ENCODE measurements at places on chromosomes 6 and 20.
A peak's percentile ranks its signal among the peaks of the same experiment; 100 is the strongest.

- peak; percentile 18 for DNase-seq
These were observed 81.3 kb upstream of the NAA20 start for GRCh38 chr20:19935842-19936241.

- no peak for DNase-seq
These were observed 18.1 kb downstream of the CST9 start for GRCh38 chr20:23587631-23588030.

- no peak for DNase-seq
These were observed 100.9 kb upstream of the PRDM1 start for GRCh38 chr6:105985098-105985815.

GRCh38 chr20:18831830-18832499 is 18.4 kb downstream of the SCP2D1 start:
- DNase-seq = no peak

- DNase-seq = no peak
These were observed 40.6 kb downstream of the LYRM2 start for GRCh38 chr6:89597988-89598387.

GRCh38 chr6:157881342-157881741 is 58.3 kb downstream of the SNX9 start:
- no peak for DNase-seq

DNA sequence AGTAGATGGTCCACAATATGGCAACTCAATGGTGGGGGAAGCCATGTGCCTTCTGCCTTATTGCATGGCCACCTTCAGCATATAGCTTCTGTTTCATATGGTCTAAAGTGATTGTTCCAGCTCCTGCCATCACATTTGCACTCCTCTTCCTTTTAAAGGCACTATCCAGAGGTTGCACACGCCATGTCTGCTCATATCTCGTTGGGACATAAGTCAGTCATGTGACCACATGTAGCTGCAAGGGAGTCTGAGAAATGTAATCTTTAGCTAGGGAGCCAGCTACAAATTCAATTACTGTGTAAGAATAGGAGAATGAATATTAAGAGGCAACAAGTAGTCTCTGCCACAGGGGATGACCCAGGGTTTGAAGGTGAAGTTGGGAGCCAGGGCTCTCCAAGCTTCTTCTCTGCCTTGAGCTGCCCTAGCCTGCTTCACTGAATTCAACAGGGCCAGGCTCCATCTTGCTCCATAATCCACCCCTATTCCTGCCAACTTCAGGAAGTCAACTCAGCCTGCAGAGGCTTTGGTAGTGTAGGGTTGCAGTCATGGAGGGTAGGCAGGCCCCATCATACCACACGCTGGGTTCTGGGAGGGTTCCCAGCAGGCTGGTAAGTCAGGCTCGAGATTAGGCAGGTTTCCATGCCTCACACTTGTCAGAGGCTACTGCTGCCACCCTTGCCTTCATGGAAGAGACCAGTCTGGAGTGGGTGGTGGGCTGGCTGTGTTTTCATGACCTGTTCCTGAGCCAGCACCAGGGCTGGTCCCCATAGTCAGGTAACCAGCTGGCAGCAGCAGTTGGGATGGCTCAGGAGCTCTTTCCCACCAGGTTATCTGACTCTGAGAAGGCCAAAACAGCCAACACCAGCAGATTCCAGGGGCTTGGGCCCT is 56.7 kb upstream of the SAYSD1 start:
- DNase-seq = no peak

DNA sequence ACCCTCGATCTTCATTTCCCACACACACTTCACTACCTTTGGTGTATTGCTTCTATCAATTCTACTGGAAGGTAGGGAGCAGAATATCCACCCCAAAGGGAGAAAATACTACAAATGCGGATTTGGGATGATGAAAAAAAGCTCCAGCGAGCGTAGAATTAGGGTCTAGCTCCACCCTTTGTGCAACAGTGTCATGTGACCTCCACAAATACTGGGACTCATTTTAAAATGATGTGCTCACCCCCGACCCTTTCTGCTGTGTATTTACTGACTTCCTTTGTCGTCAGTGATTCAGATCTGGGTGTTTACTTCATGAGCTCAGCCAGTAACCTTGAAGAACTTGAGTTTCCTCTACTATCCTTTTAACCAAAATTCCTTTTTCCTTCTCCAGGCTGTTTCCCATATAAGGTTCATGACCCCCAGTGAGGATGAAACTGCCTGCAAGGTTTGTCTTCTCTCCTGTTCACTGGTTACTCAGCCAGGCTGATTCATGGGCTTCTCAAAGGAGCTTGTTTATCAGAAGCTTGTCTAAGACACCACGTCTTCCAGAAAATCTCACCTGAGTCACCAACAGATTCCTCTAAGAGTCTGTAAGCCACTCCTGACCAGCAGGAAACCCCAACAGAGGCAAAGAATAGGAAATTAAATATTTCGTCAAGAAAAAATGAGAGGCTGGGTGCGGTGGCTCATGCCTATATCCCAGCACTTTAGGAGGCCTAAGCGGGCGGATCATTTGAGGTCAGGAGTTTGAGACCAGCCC is 39.6 kb upstream of the PAX1 start:
- DNase-seq = no peak

DNA sequence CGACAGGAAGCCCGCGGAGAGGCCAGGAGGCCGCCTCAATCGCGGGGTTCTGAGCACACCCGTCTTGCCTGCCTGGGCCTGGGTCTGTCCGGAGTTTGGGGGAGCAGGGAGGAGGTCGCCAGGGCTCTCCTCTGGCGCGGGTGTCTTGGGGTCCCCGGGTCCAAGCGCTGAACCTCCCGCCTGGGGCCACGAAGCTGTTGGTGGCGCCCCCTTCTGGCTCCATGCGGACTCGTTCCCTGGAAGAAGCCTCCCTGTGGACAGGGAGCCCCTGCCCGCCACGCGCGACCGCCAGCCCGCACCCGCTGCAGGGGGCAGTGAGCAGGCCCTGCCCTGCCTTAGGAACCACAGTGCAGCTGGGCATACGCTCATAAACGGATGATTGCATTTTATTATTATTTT is 44.7 kb downstream of the MCUR1 start:
- no peak for DNase-seq

- peak; percentile 48 for DNase-seq
These were observed 60.2 kb downstream of the GCLC start for GRCh38 chr6:53484476-53485280.

GRCh38 chr6:13763740-13764381 is 50.5 kb downstream of the MCUR1 start:
- no peak for DNase-seq

DNA sequence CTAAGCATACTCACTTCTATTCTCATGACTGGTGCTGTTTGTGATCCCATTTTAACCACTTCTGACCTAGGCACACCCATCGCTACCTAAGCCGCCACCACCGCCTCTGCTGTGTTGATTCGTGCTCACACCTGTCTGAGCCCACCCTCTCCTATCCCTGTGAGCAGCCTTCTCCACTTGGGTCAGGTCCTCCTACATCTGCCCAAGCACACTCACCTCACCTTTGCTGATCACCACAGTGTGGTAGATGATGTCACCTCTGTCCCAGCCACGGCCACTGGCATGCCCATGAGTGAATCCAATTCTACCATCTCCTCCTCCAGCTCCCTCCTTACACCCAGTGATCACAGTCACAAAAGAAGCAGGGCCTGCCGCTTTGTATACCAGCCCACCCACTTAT is 20.8 kb downstream of the MUC22 start:
- no peak for DNase-seq

DNA sequence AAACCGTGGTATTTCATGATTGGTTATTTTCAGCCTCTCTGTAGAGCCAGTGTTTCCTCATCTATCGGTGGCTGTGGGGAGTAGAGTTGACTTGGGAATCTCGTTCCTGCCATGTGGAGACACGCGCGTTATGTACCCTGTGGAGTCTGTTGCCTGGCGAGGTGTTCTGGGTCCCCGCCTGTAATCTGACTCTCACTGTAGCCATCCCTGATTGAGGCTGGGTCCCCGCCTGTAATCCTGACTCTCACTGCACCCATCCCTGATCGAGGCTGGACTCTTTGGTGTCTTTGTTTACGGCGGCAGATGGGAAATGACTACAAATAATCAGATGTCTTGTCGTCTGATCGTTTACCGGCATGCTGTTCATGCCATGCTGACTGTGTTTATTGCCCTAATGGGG is 153.9 kb downstream of the DTNBP1 start:
- no peak for DNase-seq

GRCh38 chr6:157670466-157671186 is 152.4 kb upstream of the SNX9 start:
- no peak for DNase-seq

- DNase-seq = peak; percentile 35
These were observed 119.9 kb downstream of the RNF144B start for GRCh38 chr6:18507018-18507415.

DNA sequence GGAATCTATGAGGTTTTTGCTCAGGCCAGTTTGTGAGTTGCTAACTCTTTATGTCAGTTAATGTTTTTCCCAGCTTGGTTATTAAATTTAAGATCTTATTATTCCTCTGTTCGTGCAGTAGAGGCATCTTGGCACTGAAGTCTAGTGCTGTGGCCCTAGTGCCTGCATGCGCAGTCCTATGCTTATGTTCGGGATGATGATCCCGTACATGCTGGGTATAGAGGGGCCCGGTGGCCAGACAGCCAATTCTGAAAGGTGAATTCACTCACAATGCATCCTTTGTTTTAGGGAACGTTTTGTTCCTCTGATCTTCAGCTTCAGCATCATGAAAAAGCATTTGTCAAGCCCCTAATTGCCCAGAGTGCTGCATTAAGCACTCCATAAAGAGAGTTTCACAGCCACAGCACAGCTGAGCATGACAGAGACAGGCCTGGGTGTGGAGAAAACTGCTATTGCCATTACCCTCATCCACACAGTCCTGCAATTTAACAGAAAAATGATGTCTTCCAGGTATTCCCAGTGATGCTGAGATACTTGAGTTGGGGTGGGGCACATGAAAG is 39.8 kb upstream of the BACH2 start:
- DNase-seq = no peak

DNA sequence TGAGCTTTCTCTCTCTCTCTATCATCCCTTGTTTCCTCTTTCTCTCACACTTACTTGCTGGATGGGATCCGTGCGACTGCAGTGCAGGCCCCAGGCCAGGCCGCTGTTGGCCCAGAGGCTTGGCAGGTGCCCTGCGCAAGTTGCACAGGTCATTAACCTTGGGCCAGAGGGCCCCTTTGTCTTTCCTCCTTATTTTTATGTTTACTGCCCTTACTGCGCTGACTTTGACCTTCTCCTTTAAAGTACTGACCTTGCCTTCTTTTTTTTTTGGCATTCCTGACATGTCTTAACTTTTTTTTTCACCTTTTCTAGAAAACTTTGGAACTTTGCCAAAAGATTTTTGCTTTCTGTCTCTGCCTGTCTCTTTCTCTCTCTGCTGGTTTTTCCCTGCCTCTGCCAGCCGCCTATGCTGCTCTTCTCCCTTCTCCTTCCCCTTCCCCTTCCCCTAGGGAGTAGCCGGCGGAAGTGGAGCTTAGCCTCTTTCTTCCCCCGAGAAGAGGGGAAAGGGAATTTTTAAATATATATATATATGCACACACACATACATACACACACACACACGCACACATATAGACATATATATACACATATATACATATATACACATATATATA is 59.6 kb upstream of the CDH4 start:
- peak; percentile 45 for DNase-seq

DNA sequence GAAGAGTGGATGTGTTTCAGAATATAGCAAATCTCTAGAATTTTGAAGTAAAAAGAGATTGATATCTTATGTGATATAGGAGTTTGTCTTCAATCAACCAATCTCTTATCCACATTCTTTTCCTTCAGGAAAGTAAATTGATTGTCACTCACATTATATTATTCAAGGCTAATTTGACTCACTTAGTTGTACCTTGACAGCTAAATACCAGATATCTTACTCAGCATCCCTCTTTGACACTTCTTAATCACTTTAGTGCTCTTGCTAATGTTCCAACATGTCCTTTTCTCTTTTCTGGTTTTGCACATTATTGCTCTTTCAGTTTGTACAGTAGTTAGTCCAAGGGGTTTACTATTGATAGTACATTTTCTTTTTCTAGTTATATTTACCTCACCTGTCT is 286.9 kb upstream of the PTCHD4 start:
- DNase-seq = no peak

DNA sequence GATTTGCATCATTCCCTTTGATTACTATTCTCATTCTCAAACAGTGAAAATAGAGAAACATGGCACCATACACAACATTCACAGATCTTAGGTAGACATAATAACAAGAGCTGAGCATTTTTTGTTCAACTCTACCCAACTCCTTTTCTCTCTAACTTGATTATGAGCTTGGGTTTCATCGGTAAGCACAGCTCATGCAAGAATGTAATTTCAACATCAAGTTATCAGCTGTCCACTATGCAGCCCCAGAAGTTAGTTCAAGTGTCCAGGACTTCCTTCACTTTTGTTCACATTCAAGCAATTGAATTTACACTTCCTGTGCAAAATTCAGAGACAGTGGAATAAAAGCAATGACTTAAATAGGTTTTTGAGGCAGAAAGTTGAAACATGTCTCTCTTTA is 297.7 kb upstream of the SASH1 start:
- no peak for DNase-seq

DNA sequence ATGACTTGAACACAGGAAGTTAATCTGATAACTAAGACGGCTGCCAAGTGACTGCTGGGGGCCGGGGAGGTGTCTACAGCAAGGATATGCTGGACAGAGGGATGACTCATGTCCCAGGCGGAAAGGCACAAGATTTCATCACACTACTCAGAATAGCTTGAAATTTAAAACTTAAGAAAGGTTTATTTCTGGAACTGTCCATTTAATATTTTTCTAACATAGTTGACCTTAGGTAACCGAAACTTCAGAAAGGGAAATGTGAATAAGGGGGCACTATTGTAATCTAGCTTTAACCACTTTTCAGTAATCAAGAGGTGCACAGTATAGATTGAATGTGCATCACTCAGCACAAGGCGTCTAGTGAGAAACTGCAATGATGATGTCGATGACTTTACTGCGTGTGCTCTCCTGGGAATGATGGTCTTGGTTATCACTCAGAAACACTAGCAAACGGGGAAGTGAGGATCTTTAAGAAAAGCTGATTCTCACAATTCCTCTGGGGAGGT is 171.5 kb downstream of the QKI start:
- no peak for DNase-seq

DNA sequence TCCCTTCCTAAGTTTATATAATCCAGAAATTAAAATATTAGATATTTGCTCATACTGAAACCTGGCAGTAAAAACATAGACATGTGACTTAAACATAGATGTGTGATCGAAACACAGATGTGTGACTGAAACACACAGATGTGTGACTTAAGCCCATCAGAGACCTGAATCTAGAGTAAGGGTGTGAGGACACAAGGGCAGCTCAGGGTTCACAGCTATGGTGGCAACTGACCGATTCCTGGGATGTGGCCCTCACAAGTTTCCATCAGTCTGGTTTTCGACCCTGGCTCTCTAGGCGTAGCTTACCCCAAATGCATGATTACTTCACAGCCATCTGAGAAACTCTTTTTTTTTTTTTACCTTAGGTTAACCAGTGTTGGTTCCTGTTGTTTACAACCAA is 137.0 kb downstream of the NRN1 start:
- no peak for DNase-seq

All from right kidney (tissue), 9 donors.